ENCODE measurements at places on chromosomes 6 and 20.

DNA sequence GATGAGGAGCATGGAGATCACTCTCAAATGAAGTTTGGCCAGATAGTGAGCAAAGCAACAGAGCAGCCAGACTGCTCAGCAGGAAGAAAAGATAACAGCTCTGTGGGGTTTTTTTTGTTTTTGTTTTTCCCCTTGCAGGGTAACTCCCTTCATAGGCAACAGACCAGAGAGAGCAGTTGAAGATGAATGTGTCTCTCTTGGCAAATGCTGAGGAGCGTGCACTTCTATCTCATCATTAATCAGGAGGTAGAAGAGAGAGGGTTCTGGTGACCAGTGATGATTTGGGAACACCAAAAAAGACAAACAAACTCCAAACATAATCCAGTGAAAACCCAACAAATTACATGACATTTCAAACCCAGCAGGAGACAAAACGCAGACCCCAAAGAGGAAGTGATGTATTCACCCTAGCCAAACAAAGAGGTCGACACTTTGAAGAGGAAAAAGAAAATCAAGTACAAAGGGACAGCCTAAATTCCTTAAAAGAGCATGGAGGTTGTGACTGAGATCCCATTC, 66.2 kb upstream of the RREB1 start:
- no peak for DNase-seq

DNA sequence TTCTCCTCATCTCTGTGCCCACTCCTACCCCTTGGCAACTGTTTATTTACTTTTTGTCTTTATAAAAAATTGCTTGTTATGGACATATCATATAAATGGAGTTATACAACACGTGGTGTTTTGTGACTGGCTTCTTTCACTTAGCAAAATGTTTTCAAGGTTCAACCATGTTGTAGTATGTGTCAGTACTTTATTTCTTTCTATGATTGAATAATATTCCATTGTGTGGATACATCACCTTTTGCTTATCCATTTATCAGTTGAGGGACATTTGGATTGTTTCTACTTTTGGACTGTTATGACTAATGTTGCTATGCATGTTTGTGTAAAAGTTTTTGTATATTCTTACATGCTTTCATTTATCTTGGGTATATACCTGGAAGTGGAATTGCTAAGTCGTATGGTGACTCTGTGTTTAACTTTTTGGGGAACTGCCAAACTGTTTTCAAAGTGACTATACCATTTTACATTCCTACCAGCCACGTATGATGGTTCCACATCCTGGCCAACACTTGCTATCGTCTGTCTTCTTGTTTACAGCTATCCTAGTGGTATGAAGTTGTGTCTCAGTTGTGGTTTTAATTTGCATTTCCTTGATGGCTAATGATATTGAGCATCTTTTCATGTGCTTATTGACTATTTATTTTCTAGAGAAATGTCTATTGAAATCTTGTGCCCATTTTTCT, 84.4 kb downstream of the SLX4IP start:
- DNase-seq, result no peak

- no peak for DNase-seq
These were observed 169.7 kb downstream of the PREX1 start for GRCh38 chr20:48658198-48658476.

- no peak for DNase-seq
These were observed 22.2 kb upstream of the LAMA2 start for GRCh38 chr6:128860782-128861181.

DNA sequence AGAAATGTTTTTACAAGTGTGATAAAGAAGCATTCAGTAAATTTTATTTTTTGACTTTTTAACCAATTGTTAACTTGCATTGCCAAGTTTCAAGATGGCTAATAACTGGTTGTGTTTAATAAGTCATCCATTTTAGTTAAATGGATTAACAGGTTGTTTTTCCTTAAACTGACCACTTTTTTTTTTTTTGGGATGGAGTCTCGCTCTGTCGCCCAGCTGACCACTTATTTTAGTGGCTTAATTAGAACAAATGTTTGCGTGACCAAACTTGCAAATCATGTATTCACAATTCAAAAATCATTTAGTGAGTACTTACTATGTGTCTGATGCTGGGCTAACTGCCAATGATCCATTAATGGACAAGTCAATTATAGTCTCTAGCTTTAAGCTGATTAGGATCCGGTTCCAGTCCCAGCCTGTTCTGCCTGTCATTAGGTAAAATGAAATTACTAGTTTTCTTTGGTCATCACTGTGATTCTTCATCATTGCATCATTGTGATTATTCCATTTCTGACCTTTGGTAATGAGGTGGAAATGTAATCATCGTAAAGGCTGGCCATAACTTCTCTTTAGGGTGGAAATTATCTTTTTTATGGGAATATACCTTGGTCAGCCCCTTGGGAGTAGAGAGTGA, 729.2 kb upstream of the MARCKS start:
- DNase-seq, result no peak

DNA sequence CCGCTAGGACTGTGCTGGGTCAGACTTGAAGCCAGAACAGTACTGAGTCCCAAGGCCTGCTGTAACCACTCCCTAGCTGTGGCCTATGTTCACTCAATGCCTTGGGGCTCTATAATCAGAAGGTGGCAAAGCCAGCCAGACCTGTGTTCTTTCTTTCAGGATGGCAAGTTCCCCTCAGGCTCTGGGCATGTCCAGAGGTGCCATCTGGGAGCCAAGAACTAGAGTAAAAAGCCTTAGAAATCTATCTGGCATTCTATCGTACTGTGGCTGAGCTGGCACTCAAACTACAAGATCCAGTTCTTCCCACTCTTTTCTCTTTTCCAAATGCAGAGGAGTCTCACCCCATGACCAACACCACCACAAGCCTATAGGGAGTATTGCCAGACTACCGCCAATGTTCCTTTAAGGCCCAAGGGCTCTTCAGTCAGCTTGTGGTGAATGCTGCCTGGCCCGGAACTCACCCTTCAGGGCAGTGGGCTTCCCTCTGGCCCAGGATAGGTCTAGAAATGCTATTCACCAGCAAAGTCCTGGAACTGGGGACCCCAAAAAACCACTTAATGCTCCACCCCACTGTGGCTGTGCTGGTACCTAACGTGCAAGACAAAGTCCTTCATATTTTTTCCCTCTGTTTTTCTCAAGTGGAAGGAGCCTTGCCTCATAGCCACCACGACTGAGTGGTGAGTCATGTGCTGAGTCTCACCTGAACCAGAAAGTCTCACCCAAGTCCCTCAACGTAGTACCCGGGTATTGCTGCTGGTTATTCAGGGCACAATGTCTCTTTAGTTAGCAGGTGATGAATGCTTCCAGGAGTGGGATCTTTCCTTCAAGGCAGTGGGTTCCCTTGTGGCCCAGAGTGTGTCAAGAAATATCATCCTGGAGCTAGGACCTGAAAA, 8.6 kb upstream of the SIRPB2 start:
- no peak for DNase-seq

GRCh38 chr6:118783931-118784550, 109.9 kb upstream of the ASF1A start:
- no peak for DNase-seq

GRCh38 chr20:60389882-60390281, 431.7 kb downstream of the CDH26 start:
- no peak for DNase-seq

DNA sequence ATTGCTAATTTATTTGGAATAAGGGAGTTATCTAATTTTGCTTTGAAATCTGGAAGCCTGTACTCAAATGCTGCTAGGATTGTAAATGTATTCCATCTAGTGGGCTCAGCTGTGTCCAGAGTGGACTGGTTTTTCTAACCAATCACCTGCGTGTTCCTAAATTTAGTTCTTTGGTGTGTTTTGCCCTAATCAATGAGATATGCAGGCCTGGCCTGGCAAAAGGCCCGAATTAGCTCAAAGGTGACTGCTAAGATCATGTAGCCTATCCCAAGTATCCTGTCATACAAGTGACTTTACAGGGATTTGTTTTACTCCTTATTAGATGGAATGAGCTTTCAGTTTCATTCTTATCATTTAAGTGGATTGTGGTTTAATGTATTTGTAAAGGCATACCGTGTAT, 51.3 kb upstream of the ARMC2 start:
- no peak for DNase-seq

GRCh38 chr6:106102034-106102433, 15.9 kb downstream of the PRDM1 start:
- DNase-seq, result no peak

- DNase-seq, result no peak
These were observed 324.2 kb upstream of the CNR1 start for GRCh38 chr6:88490195-88490907.

DNA sequence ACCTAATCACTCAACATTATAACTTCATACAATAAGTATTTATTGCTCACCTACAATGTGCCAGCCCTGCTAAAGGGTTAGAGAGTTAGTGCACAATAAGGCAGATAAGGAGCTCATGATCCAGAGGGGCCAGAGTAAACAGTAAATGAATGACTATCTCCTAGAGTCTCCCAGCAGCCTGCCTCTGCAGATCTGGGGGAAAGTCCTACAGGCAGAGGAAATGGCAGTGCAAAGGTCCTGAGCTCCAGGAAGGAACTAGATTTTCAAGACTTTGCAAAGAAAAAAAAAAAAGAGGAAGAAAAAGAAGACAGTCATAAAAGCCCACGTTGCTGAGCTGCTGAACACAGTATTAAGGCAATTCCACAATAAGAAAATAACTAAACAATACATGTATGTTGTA, 160.1 kb downstream of the SIM1 start:
- no peak for DNase-seq

- DNase-seq, result no peak
These were observed 10.6 kb downstream of the NOL4L start for GRCh38 chr20:32574296-32575226.

GRCh38 chr6:130204322-130204721, 18.4 kb downstream of the SAMD3 start:
- no peak for DNase-seq

GRCh38 chr6:160386869-160387530, 38.8 kb downstream of the SLC22A3 start:
- no peak for DNase-seq

DNA sequence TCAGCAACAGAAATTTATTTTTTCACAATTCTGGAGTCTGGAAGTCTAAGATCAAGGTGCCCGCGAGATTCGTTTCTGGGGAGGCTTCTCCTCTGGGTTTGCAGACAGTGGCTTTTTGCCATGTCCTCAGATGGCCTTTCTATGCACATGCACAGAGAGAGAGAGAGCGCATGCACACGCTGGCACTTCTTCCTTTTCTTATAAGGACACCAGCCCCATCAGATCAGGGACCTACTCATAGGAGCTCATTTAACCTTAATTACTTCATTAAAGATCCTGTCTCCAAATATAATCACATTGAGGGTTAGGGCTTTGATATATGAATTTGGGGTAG, 260.7 kb upstream of the PLCB4 start:
- no peak for DNase-seq

DNA sequence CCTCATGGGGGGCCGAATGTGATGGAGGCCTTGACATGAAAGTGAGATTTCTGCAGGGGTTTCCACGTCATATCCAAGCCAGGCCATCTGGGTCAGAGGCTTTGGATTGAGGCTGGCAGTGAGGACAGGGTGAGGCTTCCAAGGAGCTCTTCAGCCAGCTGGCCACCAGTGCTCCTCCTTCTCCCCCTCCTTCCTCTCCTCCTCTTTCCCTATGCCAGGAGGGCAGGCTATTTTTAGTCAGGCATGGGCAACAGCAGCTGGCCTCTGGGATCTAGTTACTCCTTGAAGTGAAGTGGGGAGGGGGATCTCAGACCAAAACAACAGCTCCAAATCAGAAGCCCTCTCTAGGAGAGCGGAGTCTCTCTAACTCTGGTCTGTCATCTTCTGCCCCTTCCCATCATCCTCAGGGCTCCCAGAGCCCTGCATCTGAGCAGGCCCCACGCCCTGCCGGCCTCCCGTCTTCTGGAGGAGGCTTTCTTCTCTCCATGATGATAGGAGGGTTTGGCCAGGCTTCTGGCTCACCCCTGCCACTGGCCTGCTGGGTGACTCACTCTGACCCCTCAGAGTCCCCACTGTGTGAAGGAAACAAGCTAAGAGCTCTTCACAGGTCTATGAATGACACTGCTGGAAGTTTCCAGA, 612 bp downstream of the TNNC2 start:
- peak; percentile 27 for DNase-seq

DNA sequence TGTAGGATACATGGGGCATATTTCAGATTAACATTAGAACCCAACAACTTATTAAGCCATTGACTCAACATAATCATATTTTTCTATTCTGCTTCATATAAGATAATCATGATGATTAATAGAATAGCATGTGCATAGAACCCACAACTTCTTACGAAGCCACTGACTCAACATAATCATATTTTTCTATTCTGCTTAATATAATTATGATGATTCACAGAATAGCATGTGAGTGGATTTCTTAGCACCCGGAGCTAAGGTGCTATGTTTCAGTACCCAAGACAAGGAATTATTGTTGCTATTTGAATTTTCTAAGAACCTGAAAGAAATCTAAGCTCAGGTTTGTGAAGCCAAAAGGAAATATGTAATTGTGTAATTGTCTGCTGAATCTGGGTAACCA, 96.8 kb downstream of the TENT5A start:
- no peak for DNase-seq

DNA sequence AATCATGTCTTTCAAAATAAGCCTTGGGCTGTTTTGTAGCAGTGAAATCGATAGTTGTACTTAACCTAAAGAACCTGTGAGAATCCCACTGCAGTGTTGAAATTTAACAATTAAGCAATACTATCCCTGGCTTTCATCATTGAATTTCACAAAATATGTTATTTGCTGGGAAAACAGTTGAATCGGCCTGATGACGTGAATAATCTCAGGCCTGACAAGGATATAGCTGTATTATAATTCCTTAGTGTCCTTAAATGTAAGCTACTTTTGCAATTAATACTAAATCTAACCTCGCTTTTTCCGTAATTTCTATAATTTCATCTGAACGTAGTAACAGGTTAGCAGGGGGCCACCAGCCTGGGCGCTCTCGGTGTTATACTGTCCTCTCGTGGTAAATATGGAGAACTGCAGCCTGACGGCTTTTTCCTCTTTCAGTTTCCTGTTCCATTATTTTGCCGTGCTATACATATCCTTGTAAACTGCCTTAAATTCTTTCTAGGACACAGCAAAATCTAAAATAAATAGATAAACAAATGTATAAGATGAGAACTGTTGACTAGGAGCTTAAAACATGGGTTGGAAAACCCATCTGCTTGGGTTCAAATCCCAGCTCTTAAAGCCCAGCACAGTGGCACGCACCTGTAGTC, 24.0 kb downstream of the MTFR2 start:
- no peak for DNase-seq

DNA sequence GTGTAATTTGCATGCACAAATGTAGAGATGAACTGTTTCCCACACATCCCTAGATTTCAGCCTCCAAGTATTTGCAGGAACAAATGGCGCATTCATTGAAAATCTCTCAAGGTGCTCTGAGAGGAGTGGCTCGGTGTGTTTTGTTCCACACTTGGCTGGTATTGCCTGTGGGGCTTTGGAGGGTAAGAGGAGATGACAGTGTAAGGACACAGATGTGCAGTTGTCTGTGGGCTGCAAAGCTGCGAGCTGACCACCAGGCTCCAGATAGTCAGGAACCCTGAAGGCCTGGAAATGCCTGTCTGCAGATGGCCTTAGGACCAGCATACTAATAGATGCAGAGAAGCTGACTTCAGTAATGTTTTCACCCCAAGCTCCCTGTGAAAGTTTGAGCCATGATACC, 57.7 kb upstream of the PBOV1 start:
- DNase-seq, result no peak

All from substantia nigra (tissue), 51 donors.